ENCODE measurements at places on chromosomes 6 and 20. TPM values are rescaled to one million over a fixed set of nuclear protein-coding genes. Genes with fewer than 3 reads are reported as not detected.

The SLC17A2 gene
- not detected for total RNA-seq

The OLIG3 gene
- not detected for total RNA-seq

GRCh38 chr20:62970307-62971210, 18.1 kb downstream of the SLC17A9 start:
- H3K4me3 ChIP-seq: no peak overlapping the region
- H3K36me3 ChIP-seq: no peaks in the 10 kb centered on the region
- no peak for DNase-seq
- no peak overlapping the region for H3K27ac ChIP-seq

DNA sequence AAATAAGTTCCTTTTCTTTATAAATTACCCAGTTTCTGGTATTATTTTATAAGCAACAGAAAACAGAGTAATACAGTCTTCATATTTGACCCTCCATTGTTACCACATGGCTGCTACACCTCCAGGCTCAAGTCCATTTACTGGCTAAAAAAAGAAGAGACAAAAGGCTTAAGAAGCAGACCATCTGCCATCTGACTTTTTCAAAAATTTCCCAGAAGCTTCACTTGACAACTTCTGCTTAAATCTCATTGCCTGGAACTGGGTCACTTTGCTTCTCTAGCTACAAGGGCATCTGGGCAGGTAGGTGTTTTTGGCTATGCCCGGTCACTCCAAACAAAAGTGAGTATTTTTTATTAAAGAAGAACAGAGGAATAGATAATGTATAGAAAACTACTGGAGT, 118.0 kb downstream of the GRM1 start:
- H3K4me3 ChIP-seq: no peak overlapping the region
- no peaks in the 10 kb centered on the region for H3K27me3 ChIP-seq
- H3K36me3 ChIP-seq: no peaks in the 10 kb centered on the region
- no peaks in the 10 kb centered on the region for H3K4me1 ChIP-seq
- no peak overlapping the region for H3K27ac ChIP-seq
- DNase-seq: no peak

GRCh38 chr20:57792386-57793080, 82.7 kb upstream of the PMEPA1 start:
- H3K36me3 ChIP-seq: no peaks in the 10 kb centered on the region
- H3K27ac ChIP-seq: peak overlapping the region; percentile 6
- no peaks in the 10 kb centered on the region for H3K4me1 ChIP-seq
- no peaks in the 10 kb centered on the region for H3K27me3 ChIP-seq
- peak; percentile 42 for DNase-seq

- H3K27me3 ChIP-seq: no peaks in the 10 kb centered on the region
- no peak overlapping the region for H3K4me3 ChIP-seq
- no peak overlapping the region for H3K27ac ChIP-seq
- no peaks in the 10 kb centered on the region for H3K4me1 ChIP-seq
Measured at GRCh38 chr6:134287859-134288537, 29.9 kb downstream of the SGK1 start.

GRCh38 chr6:91435630-91436029, 848.8 kb upstream of the MAP3K7 start:
- H3K4me3 ChIP-seq: no peak overlapping the region
- H3K27me3 ChIP-seq: no peaks in the 10 kb centered on the region
- no peak overlapping the region for H3K27ac ChIP-seq
- H3K4me1 ChIP-seq: no peaks in the 10 kb centered on the region

Measured in endodermal cell (in vitro differentiated cells).